ENCODE measurements at places on chromosomes 16 and 17.
A peak's percentile ranks its signal among the peaks of the same experiment; 100 is the strongest.

- no peak for DNase-seq
These were observed 33.4 kb downstream of the TRAF4 start for GRCh38 chr17:28777178-28777577.

- no peak for DNase-seq
These were observed 50.6 kb downstream of the GTF3C1 start for GRCh38 chr16:27498916-27499658.

GRCh38 chr16:54052271-54052670, 234.3 kb downstream of the IRX3 start:
- no peak for DNase-seq

DNA sequence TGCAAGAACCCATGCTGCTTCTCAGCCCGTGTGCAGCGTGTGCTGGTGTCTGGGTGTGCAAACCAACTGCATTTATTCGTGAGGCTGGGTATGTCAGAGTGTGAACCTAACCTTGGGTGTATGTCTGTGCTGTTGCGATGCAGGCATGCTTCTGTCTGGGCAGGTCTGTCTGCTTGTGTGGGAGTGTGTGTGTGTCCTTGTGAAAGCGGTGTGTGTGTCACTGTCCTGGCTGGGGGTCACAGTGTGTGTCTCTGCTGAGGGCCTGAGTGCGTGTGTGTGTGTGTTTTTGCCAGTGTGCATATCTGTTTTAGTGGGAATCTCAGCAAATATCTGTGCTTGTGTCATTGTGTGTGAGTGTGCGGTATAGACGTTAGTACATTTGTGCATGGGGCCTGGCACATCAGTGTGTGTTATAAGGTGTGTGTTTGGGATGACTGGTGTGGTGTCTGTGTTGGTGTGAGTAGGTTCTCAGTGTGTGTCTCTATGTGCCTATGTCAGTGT, 121.8 kb downstream of the CYLD start:
- no peak for DNase-seq

DNA sequence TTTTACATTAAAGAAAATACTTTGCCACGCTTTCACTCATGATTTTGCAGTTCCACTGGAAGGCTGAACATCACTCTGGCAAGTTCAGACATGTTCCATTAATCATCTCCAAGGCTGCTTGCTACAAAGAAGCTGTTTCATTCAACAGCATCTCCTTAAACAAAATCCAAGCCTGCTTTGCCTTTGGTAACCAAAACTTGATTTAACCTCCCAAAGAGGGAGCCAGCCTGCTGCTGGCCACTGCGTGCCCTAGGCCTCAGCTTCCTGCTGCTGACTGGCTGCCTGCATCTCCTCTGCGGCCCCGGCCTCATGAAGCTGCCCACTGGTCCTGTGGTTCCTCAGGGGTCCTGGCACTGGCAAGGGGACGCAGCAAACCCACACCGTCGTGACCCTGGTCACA, 31.8 kb downstream of the ANKRD11 start:
- no peak for DNase-seq

- no peak for DNase-seq
These were observed 47.8 kb downstream of the PDPK1 start for GRCh38 chr16:2585651-2586081.

DNA sequence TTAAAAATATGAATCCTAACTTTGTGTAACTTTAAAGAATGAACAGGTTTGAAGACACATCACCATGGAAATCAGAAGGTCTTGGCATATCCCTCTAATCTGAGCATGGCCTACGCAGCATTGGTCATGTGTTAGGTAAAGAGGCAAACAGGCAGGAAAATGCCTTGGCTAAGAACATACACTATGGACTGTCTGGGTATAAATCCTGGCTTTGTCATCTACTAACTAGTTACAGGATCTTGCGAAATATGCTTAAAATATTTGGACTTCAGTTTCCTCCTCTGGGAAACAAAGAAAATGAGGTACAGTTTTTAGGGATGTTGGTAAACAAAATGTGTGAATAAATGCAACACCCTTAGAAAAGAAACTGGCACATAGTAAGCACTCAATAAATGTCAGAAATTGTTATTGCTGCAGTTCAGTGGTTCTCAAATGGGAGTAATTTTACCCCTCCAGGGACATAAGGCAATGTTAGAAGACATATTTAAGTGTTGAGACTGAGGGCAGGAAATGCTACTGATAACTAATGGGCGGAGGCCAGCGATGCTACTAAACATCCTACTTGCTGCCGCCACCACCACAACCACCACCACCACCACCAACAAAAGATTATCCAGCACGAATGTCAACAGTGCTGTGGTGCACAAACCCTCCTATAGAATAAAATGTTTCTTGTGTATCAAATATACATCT, 770.8 kb upstream of the SOX9 start:
- no peak for DNase-seq

DNA sequence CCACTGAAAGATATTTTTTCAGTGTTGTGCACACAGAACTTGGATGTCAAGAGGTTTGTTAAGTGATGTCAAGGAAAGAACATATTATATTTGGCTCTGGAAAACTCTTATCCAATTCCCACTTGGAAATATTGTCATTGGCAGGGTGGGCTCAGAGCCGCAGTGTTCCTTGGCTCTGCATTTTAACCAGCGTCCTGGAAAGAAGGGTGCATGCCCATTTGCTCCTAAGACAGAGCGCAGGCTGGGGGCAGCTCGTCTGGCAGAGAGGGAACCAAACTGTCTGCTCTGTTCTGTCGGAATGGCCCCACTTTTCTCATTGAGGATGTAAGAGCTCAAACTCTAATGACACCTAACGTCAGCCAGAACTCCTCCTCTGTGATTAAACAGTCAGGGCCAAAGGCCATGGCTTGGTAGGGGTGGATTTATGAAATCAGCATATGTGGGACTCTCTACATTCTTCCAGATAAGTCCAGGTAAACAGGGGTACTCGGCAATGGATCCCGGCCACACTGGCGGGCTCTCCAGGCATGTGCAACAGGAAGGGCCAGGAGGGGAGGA, 18.0 kb downstream of the SLC47A1 start:
- no peak for DNase-seq

DNA sequence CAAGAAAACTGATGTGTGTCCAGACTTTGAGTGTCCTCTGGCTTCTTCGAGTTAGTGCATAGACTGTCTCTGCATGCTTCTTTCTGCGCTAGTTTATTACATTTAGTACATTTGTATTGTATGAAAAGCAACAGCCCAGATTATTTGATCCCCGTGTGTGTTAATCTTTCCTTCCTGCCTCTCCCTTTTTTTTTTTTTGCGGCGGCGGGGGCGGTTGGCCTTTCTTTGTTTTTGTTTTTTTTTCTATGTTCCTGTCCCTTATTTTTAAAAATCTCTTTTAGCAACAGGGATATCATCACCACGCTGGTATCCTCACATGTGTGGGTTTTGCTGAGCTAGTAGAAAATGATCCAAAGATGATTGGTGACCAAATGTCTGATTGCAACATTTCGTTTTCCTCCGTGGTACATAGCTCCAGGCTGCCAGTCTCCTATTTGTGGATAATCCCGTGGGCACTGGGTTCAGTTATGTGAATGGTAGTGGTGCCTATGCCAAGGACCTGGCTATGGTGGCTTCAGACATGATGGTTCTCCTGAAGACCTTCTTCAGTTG, 9.4 kb downstream of the SCPEP1 start:
- DNase-seq = no peak

GRCh38 chr17:47884905-47885730, 10.9 kb upstream of the SP2 start:
- no peak for DNase-seq

- no peak for DNase-seq
These were observed 127.9 kb downstream of the NPIPB5 start for GRCh38 chr16:22638393-22639206.

DNA sequence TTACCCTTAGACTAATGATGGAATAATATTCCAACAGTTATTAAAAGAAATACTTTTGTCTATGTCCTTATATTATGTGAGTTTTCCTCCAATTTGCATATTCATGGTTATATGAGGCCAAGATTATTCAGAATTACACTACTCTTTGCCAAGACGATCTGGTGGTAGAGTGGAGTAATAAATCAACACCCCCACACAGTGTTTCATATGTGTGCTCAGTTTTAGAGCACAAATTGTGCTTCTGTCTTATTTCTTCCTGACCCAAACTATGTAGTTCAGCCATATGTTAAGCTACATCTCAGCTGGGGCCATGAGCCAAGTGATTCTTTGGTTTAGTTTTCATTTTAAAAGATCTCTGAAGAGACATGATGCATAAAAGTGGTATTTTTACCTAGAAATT, 26.9 kb upstream of the PPM1E start:
- no peak for DNase-seq

DNA sequence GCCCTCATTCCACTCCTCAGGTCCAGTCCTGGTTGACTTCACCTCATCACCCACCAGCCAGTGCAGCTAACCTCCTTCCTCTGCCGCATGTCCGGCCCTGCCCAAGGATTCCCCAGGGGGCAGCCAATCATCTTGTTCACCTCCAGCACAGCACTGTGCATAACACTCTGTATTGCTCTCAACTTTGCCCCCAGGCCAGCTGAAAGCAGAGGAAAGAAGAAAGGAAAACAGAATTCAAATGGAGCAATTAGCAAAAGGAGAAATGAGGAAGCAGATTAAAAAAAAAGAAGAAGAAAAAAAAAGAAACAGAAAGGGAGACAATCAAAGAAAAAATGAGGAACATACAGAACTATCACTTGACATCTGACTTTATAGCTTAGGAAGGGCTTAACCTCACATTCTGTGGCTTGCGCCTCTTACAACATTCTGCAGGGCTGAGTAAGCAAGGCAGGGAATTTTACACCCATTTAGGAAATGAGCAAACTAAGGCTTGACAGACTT, 26.1 kb downstream of the GAS7 start:
- DNase-seq = no peak

DNA sequence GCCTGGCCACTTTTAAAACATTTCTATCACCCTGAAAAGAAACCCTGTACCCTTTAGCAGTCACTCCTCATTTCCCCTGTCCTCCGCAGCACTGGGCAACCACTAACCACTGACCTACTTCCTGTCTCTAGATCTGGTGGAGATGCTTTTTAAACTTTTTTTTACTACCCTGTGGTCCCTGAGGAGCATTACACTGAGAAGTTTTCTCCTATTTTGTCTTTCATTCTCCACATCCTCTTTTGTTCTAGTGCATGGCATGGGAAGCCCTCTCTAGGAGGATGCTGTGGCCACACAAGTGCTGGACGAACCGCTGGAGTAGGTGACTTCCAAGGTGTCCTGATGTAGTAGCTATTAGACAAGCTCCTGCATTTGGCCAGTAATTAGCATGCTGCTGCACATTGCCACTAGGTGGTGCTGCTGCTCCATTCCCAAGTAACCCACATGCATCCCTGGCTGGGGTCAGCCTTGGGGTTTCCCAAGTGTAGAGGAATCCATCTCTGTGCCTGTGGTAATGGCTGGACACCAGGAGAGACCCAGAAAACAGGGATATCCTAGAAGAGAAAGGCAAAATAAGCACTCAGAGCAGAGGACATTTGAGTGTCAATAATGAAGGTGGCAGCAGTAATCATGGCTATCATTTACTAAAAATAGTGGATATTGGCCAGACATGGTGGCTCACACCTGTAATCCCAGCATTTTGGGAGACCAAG, 143.8 kb upstream of the CRHR1 start:
- peak; percentile 26 for DNase-seq

DNA sequence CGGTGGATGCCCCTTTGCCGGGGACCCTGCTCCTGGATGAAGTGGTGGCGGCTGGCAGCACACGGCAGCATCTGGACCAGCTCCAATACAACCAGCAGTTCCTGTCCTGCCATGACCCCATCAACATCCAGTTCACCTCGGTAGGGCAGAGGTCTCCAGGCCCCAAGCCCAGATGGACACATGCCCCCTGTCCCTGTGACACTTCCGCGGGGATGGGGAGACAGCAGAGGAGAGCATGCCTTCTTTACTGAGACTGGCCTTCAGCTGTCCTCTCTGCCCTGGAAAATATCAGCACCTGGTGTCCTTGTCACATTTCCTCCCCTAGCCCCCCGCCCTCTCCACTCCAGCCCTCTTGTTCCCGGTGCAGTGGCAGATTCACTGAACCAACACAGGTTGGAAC, 6.2 kb downstream of the CHAD start:
- no peak for DNase-seq

GRCh38 chr16:88553739-88554138, 16.5 kb upstream of the ZC3H18 start:
- DNase-seq = no peak

GRCh38 chr17:79841369-79842135, 2.3 kb upstream of the CBX4 start:
- DNase-seq = no peak

GRCh38 chr17:28807925-28808634, 34.5 kb downstream of the FAM222B start:
- DNase-seq = no peak

- no peak for DNase-seq
These were observed 7.4 kb downstream of the LRRC75A start for GRCh38 chr17:16484445-16485175.

- no peak for DNase-seq
These were observed 71.5 kb downstream of the SCNN1B start for GRCh38 chr16:23373436-23374219.

DNA sequence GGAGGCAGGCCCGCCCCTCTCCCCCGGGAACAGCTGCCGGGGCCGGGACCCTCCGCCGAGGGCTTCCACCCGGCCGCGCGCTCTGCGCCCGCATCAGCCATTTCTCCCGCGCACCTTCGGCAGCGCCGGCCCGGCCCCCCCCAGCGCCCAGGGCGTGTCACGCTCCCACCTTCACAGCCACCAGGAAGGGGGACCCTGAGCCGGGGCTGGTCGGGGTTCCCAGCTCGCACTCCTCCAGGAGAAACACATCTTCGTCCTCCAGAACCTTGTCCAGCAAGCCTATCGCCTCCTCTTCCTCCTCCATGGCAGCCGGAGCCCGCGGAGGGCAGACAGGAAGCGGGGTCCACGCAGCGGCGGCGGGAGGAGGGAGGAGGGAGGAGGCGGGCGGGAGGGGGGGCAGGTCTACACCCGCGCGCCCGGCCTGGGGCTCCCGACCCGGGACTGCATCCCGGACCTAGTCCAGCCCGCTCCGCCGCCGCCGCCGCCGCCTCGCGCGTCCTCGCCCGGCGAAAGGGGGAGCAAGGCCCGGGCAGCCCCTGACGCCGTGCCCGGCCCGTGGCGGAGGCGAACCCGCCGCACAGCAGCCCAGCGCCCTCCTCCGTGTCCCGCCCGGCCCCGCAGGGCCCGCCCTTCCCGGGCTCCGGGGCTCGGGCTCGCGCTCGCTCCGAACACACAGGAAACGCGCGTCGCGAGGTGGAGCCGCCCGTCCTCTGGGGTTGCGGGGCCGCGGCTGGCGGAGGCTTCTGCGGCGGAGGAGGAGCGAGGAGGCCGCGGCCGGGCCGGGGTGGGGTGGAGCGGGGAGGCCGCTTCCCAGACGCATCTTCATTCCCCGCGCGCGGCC, 70.8 kb downstream of the ABR start:
- DNase-seq = peak; percentile 40
